ENCODE measurements at places on chromosomes 6 and 20.

DNA sequence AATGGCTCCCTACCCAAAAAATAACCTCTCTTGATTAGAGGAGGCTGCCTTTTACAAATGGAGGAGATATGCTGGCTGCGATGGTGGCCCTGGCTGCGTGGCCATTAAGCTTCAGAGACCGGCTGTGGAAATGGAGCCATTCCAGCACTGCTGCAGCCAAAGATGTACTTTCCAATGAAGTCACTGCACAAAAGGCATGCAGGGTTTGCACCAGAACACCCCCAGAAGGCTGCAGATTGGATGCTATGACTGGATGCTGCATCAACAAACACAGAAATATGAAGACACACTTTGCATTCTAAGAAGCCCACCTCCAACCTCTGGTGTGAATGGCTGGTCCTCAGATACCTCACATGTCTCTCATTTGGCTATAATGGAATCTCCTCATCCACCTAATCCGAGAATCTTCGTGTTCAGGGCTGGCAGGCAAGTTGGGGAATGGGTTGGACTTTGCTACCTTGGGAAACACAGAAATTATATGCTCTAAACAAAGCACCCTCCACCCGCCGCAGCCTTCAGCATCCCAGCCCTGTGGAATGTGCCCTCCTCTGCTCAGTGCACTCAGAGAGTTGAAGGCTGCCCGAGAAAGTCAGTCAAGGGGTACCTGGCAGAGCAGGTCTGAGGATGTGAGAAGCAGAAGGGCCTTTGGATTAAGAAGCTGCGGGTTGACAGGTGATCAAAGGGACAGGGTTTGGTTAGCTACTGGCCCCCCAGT is 35.3 kb downstream of the APCDD1L start:
- DNase-seq: no peak

GRCh38 chr6:31597006-31597405 is 4.2 kb upstream of the NCR3 start:
- peak; percentile 65 for DNase-seq

- peak; percentile 33 for DNase-seq
These were observed 15.8 kb upstream of the RNF182 start for GRCh38 chr6:13908955-13909381.

DNA sequence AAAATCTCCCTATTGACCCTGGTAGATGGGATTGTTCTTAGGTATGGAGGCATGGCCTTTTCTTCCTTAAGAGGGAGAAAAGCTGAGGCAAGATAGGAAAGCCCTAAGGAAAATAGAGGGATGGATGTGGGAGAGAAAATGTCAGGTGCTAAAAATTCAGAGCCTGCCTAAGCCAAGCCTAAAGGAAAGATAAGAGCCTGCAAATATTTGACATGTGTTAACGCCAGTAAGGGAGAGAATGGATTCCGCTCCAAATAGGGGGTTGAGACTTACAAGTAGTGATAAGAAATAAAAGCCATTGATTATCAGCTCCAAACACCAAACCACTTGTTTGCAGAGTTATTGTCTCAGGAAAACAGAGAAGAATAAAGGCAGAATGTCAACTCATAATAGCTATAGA is 533.6 kb downstream of the PTPRT start:
- DNase-seq: no peak

DNA sequence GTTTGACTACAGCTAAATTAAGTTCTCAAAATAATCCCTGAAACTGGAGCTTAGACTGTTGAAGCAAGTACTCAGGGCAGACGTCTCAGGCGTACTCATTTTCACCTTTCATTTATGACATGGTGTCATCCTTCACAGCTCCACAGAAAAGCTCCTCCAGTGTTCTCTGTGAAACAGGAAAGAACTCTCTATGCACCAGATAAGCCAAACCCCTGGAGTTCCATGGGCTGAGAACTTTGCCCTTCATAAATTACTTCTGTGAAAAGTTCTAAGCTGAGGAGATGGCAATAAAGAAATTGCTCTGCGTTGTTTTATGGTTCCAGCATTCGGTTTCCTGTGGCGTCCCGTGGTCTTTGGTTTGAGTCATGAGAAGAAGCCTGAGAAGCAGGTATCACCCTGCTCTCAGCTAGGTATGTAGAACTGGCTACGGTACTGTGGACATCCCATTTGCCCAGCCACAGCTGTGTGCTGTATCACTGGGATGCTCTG is 20.2 kb upstream of the RREB1 start:
- DNase-seq: no peak

Measured in inflammatory macrophage treated with lipopolysaccharide for 1 hour (primary cell).